ENCODE measurements at places on chromosomes 16 and 17. TPM values are rescaled to one million over a fixed set of nuclear protein-coding genes. Genes with fewer than 3 reads are reported as not detected.

- no peak for DNase-seq
These were observed 46.2 kb downstream of the SMPD3 start for GRCh38 chr16:68401871-68402747.

Gene LITAFD
- total RNA-seq: not detected

GRCh38 chr16:68081861-68082628 is 3.1 kb upstream of the NFATC3 start:
- no peak for DNase-seq

DNA sequence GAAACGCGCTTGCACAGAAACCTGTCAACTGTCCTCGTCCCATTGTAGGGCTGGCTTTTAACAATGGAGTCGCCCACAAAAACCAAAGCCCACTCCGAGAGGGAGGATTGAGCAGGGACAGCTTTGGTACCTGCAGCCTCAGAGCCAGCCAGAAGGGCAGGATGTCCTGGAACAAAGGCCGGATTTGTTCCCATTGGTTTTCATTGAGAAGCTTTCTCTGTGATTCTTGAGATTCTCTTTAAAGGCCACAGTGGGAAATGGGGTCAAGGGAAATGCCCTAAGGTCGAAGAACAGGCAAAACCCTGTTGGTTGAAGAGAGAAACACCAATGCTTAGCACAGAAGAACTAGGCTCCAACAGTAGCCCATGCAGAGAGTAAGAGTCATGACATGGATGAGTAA is 65.4 kb downstream of the C16orf78 start:
- no peak for DNase-seq

Gene CCL13
- total RNA-seq: 3.1 TPM

Gene NAE1
- total RNA-seq: 29.6 TPM

- no peak for DNase-seq
These were observed 21.5 kb downstream of the DCAF7 start for GRCh38 chr17:63571632-63572310.

GRCh38 chr17:80414508-80414802 is 512 bp upstream of the ENDOV start:
- no peak for DNase-seq

GRCh38 chr17:8375738-8376259 is 705 bp downstream of the KRABD2 start:
- no peak for DNase-seq

- no peak for DNase-seq
These were observed 8.2 kb downstream of the CBX2 start for GRCh38 chr17:79785900-79786810.
